ENCODE measurements at places on chromosomes 16 and 17.

DNA sequence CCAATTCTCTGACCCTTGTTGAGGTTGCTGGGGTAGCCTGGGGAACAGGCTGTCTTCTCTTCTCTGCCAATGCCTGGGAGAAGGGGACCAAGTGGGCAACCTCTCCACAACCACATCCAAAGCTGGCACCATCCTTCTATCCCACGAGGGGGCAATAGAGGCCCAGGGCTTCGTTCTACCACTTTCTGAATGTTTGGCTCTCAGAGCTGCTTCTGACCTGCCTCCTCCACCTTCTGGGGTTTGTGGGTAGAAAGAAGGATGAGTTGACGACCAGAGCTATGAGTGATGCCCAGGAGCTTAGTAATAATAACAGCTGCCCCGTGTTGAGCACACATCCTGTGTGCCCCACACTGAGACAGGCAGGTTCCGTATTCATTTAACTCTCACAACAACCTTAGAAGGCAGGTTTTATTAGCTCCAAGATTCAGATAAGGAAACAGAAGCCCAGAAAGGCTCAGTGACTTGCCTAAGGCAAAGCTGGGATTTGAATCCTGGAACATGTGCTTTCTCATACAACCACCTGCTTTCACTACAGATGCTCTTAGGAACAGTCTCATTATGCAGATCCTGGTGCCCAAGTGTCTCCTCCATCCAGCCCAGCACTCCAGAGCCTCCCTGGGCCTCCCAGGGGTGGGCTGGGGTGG lies 11.1 kb downstream of the TSPOAP1 start:
- DNase-seq, result no peak

DNA sequence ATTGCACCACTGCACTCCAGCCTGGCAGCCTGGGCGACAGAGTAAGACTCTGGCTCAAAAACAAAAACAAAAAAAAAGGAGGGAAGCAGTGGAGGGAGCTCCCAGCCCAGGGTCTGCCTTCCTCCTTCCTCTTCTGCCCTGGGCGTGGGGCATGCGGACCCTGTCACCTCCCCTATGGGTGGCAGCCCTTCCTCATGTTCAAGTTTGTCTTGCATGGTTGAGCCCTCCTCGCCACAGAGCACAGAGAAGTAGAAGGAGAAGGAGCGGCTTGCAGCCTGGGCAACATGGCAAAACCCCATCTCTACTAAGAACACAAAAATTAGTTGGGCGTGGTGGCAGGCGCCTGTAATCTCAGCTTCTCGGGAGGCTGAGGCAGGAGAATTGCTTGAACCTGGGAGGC lies 21.4 kb upstream of the TIMP2 start:
- DNase-seq, result no peak

GRCh38 chr17:82228278-82228841 lies 482 bp upstream of the SLC16A3 start:
- no peak for DNase-seq

DNA sequence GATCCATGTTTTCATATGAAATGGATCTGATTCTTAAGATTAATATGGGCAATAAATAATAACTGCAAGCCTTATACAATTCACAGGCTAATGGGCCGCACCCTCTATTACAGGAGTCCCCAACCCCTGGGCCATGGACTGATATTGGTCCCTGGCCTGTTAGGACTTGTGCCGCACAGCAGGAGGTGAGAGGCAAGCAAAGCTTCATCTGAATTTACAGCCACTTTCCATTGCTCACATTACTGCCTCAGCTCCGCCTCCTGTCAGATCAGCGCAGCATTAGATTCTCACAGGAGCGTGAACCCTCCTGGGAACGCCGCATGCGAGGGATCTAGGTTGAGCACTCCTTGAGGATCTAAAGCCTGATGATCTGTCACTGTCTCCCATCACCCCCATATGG lies 26.8 kb downstream of the METTL16 start:
- DNase-seq, result no peak

GRCh38 chr16:55976815-55977214 lies 101.6 kb upstream of the CES5A start:
- DNase-seq, result no peak

- DNase-seq, result no peak
These were observed 447.1 kb upstream of the CDH5 start for GRCh38 chr16:65919145-65919985.
